CD4-positive, alpha-beta T cell treated with Interleukin-10 for 1 hour (primary cell): ENCODE measurements at places on chromosomes 7 and 10.

DNA sequence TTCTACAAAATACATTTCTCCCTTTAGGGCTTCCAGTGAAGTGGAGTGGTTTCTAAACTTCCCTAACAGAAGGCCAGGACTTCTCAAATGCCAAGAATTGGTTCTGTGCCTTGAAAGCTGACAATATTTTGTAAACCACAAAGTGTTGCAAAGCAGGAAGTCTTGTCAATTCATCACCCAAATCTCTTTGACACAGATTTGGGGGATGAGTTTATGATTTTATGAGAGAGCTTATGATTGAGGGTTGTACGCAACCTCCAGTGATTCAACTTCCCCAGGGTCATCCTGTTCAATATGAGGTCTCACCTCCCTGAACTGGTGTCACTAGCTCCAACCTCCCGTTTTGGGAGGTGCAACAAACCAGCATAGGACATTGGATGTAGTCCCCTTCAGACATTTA is 83.7 kb downstream of the PRLHR start:
- no peak for DNase-seq

GRCh38 chr7:17315974-17316373 is 17.5 kb downstream of the AHR start:
- DNase-seq: no peak

- DNase-seq: peak; percentile 85
Measured at GRCh38 chr7:55533050-55533728, 39.1 kb downstream of the VOPP1 start.

GRCh38 chr7:68969571-68969970 is 628.7 kb upstream of the AUTS2 start:
- no peak for DNase-seq

DNA sequence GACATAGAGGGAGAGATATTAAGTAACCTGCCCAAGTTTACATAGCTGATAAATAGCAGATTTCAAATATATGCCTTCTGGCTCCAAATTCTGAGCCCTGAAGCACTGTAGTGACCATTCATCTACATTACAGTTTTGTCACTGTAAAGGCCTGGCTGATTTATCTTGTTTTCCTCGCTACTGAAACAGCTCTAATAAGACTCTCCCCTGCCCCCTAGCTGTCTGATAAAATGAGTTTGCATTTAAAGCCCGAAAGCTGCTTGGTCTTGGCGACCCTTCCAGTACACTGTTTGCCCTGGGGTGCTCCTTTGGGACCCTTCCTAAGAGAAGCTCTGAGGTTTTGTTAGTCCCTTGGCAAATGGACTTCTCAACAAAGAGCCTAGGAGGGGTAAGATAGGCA is 59.7 kb upstream of the RAB11FIP2 start:
- no peak for DNase-seq

- DNase-seq: no peak
Measured at GRCh38 chr10:50536617-50537240, 87.0 kb downstream of the SGMS1 start.

GRCh38 chr7:155107126-155107525 is 37.0 kb downstream of the HTR5A start:
- DNase-seq: no peak

DNA sequence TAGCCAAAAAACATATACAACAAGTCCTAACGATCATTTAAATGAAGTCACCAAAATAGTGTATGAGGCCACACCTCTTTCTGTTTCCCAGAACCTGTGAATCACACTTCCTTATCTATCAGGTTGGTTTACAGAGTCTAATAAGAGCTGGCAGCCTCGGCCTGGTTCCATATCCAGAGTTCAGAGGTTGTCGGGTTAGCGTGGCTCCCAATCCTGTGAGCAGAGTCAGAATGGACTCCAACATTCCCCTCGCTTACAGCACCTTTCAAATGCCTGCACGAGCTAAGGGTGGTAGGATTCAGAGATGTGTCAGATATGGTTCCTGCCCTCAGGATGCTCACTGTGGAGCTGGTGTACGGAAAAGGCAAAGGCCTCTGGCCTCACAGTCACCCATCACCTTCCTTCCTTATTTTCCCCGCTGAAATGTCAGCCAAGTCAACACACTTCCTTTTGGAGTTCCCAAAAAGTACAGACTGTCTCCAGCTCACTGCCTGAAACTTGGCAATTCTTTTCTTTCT is 6.0 kb downstream of the IL15RA start:
- peak; percentile 55 for DNase-seq

DNA sequence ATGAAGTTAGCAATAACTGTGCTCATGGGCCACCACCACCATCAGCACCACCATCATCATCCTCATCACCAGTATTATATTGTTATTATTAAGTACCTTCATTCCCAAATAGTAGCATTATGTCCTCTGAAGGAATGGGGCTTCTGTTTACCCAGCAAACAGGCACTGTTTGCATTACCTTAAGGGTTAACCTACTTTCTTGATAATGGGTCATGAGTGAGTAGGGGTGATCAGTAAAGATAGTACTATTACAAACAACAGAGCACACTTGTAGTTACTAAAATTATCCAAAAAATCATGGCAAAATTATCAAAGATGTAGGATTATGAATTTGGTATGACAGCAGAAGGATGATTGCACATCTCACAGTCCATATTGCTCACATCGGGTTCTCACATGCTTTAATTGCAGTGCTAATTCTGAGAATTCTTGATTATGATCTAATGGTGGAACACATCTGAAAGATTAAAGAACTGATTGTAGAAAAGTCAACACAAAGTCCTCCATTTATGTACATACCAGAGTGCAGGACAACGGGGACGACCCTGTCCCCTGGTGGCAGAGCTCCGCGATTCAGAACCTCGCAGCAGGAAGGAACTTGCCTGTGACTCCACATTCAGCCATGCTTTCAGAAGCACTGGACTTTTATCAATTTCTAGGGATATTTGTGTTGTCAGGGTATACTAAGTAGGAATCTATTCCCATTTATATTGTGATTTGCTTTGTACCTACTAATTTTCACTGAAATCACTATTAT is 31.0 kb downstream of the PDE1C start:
- no peak for DNase-seq

GRCh38 chr10:116720668-116721546 is 21.5 kb downstream of the HSPA12A start:
- DNase-seq: no peak

- DNase-seq: no peak
Measured at GRCh38 chr10:3914733-3915132, 129.7 kb upstream of the KLF6 start.

GRCh38 chr7:68680235-68680872 is 917.9 kb upstream of the AUTS2 start:
- no peak for DNase-seq

DNA sequence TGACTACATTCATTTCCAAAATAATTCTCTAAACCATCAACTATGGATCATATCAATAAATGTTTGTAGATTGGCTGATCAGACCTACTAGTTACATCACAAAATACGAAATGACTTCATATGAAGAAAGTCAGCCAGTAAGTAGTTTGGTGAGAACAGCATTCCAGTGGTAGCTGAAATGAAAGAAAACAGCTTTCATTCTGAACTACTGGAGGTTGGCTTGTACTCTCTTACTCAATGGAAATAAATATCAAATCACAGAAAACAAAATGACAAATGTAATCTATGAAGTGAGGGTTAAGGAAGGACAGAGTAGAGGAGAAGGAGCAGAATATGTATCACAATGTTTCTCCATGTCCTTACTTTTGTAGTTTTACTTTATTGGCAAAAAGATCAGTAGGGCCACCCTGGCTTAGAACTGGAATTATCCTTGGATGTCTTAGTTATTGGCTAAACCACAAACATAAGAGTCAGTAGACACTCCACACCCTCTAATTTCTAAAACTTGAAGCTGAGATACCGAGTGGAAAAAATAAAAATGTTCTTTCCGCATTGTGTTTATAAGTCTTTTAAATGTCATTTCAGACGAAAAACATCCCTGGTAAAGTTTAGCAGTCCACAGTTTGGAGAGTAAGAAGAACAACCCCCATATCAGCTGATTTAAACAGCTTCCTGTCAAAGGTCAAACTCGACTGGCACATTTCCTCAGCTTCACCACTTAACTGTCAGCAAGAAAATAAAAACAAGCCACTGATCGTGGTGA is 74.0 kb upstream of the DGKI start:
- no peak for DNase-seq

DNA sequence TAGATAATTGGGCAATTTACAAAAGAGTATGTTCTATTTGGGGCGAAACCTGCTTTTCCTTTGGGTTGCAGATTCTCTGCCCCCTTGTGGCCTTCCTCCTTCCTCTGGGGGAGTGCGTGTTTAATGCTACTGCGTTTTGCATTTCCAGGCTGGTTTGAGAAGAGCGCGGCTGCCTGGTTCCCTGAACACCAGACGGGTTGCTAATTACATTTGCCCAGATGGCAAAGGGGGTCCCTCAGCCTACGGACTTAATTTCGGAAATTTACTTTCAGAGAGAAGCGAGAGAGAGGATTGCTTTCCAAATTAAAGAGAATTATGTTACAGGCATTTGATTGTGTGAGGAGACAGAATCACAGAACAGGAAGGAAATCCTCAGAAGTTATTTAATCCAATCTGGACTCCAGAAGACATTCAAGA is 91.9 kb upstream of the JAZF1 start:
- DNase-seq: peak; percentile 35

- no peak for DNase-seq
Measured at GRCh38 chr10:117972168-117972837, 74.4 kb downstream of the RAB11FIP2 start.

- DNase-seq: no peak
Measured at GRCh38 chr7:39304668-39305405, 261.4 kb upstream of the YAE1 start.

DNA sequence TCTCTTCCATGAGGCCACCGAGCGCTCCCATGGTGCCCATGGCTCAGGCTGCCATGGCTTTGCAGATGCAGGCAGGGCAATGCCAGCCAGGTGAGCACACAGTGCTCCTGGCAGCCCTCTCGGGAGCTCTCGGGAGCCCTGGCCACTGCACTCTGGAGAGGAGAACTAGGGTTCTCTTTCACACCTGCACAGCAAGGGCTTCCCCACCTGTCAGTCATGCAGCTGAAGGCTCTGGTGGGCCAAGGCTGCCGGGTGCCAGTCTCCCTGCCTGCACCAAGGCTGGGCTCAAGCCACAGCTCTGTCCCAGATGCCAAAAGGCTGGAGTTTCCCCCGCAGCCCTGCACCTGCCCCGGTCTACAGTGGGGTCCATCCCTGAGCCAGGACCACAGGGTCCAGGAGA is 32.6 kb downstream of the NUDT1 start:
- no peak for DNase-seq

GRCh38 chr10:3693022-3693697 is 91.8 kb downstream of the KLF6 start:
- no peak for DNase-seq

DNA sequence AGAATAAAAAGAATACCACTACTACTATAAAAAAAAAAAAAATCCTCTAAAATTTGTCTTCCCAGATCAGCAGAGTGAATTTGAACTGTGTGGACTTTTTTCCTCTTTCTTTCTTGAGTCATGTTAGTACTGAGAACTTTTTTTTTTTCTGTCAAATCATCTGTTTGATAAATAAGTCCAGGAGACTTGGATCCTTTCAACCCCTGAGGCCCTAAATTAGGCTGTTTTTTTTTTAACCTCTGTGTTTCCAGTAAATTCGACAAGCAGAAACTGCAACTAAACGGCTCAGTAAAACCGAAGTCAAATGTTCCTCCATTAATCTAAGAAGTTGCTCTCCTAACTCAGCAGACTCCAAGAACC is 2.7 kb downstream of the MAP3K8 start:
- DNase-seq: no peak

DNA sequence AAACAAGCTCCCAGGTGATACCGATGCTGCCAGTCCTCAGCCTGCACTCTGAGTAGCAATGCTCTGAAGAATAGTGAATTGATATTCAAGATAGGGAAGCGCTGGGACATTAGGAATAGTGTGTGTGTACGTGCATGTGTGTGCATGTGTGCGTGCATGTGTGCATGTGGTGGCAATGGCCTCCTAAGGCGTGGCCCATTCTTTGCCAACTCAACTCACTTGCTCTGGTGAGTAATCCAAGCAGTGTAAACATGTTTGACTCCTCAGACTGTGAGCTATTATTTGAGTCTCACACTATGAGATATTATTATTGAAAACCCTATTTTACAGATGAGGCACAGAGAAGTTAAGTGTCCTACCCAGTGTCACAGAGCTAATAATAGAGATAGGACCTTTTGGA is 186.6 kb downstream of the RAB11FIP2 start:
- no peak for DNase-seq

GRCh38 chr10:11881477-11882417 is 58.6 kb downstream of the PROSER2 start:
- no peak for DNase-seq

DNA sequence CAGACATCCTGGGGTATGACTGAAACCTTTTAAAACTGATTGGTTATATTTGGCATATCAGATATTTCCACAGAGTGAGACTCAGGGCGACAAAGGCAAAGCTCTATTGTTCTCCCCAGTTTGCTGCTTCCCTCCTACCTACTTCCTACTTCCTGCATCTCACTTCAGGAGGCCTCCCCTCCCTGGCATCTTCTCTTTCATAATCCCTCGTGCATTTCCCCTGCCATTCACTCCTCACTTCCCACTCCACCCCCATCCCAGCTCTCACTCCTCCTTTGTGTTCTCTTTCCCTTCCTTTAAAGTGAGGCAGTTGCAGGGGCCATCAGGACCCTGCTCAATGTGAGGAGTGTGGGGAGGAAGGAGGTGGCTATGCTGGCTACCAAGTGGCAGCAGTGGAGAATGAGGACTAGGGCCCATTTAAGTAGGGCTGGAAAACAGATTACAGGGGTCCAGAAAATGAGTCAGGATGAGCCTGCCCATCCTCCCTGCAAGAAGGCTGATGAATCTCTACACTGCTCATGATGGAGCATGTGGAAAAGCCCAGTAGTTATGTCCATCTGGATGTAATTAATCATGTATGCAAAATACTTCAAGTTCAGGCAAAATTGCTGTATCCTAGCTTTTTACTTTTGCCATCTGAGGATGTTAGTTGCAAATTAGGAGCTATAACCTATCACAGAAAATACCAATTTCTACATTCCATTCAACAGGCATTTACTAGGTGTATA is 311.8 kb upstream of the IMMP2L start:
- DNase-seq: no peak
